ENCODE measurements at places on chromosomes 1 and 21. TPM values are rescaled to one million over a fixed set of nuclear protein-coding genes. Genes with fewer than 3 reads are reported as not detected.

- DNase-seq, result no peak
Observed at GRCh38 chr1:155178441-155179111, 4.9 kb downstream of the TRIM46 start.

Gene MYCL
- 7.8 TPM for polyA plus RNA-seq

GRCh38 chr1:25657121-25657882, 40.7 kb downstream of the MAN1C1 start:
- no peak for DNase-seq

GRCh38 chr1:234987415-234988154, 141.1 kb downstream of the TOMM20 start:
- DNase-seq, result no peak

- no peak for DNase-seq
Observed at GRCh38 chr1:233097546-233097945, 147.1 kb downstream of the NTPCR start.

GRCh38 chr1:201219481-201220387, 29.1 kb downstream of the IGFN1 start:
- DNase-seq, result no peak

GRCh38 chr1:63651161-63651701, 58.0 kb downstream of the PGM1 start:
- no peak for DNase-seq

- no peak for DNase-seq
Observed at GRCh38 chr1:193322211-193322610, 135.8 kb upstream of the B3GALT2 start.

GRCh38 chr1:33640114-33640660, 167.7 kb downstream of the ZSCAN20 start:
- no peak for DNase-seq

Data from right renal pelvis (tissue), 4 donors.